ENCODE measurements at places on chromosomes 1 and 21.

DNA sequence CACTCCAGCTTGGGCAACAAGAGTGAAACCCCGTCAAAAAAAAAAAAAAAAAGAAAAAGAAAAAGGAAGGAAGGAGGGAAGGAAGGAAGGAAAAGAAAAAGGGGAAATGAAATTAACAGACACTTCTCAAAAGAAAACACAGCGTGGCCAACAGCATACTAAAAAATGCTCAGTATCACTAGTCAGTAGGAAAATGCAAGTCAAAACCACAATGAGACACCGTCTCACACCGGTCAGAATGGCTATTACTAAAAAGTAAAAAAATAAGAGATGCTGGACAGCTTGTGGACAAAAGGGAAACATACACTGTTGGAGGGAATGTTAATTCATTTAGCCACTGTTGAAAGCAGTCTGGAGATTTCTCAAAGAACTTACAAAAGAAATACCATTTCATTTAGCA, 369.5 kb upstream of the BRINP3 start:
- no peak for DNase-seq

GRCh38 chr1:51715369-51715768, 98.5 kb downstream of the OSBPL9 start:
- DNase-seq = no peak

- DNase-seq = no peak
Observed at GRCh38 chr1:47934243-47934805, 62.9 kb downstream of the TRABD2B start.

- DNase-seq = peak; percentile 84
Observed at GRCh38 chr21:33196941-33197374, 32.8 kb upstream of the IFNAR2 start.

DNA sequence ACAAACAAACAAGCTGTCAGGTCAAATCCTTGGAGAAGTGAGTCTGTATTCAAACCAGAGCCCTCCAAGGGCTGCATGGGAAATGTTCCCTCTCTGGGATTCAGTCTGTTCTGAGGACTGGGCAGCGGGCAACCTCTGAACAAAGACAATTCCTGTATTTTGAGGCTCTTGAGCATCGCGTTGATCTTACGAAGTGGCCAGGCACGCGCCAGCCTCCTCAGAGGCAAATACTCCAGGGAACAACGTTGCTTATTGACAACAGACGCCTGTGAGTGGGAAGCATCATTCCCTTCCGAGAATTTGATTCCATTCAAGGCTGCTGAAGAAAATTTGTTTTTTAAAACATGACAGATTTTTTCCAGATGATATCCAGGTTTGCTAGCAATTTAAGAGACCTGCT, 20.0 kb upstream of the TACSTD2 start:
- DNase-seq = no peak

- no peak for DNase-seq
Observed at GRCh38 chr1:40980453-40981121, 1.1 kb downstream of the CTPS1 start.

- peak; percentile 67 for DNase-seq
Observed at GRCh38 chr1:53959664-53960250, 13.6 kb downstream of the LRRC42 start.

- DNase-seq = no peak
Observed at GRCh38 chr1:240649733-240650721, 38.1 kb upstream of the GREM2 start.

DNA sequence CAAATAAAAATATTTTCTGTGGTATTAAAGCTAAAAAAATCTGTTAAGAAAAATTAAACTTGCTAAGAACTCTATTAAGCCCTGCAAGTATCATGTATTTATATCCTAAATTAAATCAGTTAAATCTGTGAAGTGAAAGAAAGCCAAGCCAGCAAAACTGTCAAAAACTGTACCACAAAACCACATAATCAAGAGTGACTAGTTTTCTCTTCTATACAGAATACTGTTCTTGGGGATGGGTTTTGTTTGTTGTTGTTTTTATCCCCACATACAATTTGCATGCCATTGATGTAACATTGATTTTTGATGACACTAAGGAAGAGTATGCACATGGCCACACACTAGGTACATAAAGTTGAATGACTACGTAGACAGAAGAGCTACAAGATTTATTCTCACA, 20.4 kb downstream of the DPH5 start:
- DNase-seq = no peak

- DNase-seq = no peak
Observed at GRCh38 chr1:225886159-225887029, 2.6 kb downstream of the LEFTY1 start.

DNA sequence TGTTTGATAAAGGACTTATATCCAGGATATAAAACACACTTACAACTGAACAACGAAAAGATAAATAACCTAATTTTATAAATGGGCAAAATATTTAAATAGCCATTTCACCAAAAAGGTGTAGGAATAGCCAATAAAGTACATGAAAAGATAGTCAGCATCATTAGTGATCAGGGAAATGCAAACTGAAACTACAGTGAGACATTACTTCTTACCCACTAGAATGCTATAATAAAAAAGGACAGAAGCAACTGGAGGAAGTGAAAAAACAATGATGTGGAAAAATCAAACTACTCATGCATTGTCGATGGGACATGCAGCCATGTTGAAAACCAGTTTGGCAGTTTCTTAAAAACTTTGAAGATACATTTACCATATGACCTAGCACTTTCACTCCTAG, 43.4 kb upstream of the HSD3B1 start:
- DNase-seq = no peak

DNA sequence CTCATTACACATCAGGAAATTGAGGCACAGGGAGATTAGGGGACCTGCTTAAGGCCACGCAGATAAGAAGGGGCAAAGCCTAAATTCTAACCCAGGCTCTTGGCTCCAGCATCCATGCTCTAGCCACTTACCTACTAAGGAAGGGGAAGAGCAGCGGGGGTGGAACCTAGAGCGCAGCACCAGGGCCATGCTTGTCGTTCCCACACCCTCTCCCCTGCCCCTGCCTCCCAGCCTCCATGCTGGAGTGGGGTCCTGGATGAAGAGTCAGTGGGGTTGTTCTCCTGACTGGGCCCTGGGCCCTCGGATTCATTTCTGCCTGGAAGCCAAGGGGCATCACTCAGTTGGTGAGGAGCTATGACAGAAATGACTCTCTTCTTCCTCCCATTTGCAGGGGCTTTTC, 133.3 kb downstream of the FOXD2 start:
- no peak for DNase-seq

GRCh38 chr21:45073301-45074047, 906 bp upstream of the ADARB1 start:
- no peak for DNase-seq

GRCh38 chr1:173532237-173532636, 55.1 kb downstream of the PRDX6 start:
- no peak for DNase-seq

GRCh38 chr1:38360807-38361206, 314.2 kb upstream of the POU3F1 start:
- no peak for DNase-seq

GRCh38 chr1:77228836-77229235, 9.6 kb upstream of the PIGK start:
- no peak for DNase-seq

DNA sequence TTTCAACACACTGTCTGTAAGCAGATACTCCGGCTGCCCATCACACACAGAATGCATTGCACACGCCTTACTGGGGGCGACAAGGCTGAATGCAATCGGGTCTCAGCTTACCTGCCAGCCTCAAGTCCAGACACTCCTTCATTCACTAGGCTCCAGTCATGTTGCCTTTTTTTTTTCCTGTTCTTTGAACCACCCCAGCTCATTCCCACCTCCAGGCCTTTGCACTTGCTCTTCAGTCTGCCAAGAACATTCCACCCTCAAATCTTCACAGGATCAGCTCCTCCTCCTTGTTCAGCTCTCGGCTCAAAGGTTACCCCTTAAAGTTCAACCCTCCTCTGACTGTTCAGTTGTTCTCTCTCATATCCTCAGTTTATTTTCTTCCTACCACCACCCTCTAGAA, 181.9 kb upstream of the ESRRG start:
- no peak for DNase-seq

- DNase-seq = no peak
Observed at GRCh38 chr1:41613689-41614574, 129.4 kb upstream of the EDN2 start.

GRCh38 chr1:116150368-116150767, 39.2 kb downstream of the MAB21L3 start:
- no peak for DNase-seq

DNA sequence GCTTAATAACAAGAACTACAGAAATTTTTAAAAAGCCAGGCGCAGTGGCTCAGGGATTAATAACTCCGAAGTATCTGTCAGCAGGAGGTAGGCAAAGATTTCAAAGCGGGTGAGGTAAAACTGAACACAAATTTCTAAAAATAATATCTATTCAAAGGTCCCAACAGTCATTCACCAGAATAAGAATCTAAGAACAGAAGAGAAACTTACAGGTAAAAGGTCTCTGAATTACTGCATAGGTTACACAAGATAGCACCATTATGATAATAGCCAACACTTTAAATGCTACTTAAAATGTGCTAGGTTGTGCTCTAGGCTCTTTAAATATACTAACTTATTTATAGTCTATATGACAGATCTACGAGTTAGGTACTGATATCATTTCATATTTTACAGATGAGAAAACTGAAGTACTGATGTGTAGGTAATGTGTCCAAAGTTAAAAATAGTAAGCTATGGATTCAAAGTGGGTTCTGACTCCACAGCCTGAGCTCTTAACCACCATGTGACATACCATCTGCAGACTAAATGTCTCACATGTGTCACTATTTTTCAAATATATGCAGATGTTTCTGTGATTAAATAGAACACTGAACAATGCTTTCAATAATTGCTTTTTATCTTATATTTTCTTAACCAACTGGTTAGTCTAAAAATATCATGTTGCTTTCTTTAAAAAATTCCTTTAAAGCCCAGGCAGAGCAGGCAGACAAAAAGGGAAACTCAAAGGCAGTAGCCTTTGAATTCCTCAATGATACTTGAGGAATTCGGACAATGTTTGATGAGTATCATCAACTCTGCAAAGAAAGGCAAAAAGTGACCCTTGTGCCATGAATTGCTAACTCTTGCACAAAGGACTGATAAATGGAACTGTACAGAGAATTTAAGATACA, 80.5 kb upstream of the TTC39A start:
- no peak for DNase-seq

- DNase-seq = no peak
Observed at GRCh38 chr1:21763694-21764419, 19.1 kb downstream of the USP48 start.

GRCh38 chr1:204437796-204438570, 26.4 kb upstream of the PPP1R15B start:
- no peak for DNase-seq

- no peak for DNase-seq
Observed at GRCh38 chr21:14675774-14676530, 129.8 kb upstream of the SAMSN1 start.

DNA sequence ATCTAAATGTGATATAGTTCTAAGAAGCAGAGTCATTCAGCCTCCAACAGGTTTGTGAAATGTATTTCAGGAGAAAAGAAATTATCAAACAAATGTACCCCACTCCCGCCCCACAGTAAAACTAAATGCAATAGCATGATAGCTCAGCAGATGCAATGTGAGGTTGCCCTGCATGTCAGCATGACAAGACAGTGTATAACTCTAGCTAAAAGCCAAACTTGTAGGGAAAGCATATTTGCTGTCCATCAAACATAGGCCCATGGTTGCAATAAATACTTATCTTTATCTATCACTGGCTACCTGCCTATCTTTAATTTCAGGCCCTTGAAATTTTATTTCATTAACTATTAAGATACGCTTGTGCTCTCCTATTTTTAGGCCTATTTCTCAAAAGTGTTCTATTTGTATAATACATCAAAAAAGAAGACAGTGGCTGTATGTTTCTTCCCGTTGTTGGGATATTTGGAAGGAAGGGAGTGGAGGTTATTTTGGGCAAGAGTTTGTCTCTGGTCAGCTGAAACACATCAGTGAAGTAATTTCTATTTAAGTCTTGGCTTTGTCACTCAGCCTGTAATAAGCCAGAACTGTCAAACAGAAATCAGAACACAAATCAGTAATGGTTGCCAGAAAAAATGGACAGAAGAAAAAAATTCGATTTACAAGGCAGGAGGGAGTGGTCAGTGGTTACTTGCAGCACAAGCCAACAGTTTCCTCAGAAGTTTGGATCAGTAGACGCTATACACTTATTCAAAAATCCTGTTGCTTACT, 307.4 kb upstream of the ADGRL2 start:
- no peak for DNase-seq

DNA sequence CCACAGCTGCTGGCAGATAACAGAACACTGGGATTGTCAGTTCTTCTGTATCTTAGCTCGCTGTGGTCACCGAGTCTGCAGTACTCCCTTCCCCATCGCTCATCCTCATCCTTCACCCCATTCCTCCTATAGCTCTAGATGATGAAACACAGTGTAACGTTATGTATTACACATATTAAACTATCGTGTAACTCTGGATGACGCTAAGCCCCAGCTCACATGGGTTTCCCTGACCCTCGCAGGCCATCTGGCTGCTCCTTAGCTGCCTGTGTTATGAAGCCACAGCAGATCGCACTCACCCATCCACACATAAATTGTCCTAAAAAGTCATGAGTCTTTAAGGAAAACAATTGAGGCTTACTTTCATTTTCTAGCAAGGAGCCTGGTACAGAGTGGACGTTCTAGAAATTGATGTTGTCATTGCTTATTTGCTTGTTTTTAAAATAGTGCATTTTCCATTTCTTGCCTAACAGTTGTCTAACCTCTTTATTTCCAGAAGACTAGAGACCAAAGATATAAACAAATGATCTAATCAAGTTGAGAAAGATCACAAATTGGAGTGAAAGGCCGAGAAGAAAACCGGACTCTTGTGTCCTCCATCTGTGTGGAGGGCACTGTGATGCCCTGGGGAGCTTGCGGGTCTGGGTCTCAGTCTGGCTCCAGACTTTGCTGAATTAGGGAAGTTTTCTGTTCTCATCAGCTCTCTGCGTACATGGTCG, 24.3 kb upstream of the PCP4 start:
- DNase-seq = no peak

DNA sequence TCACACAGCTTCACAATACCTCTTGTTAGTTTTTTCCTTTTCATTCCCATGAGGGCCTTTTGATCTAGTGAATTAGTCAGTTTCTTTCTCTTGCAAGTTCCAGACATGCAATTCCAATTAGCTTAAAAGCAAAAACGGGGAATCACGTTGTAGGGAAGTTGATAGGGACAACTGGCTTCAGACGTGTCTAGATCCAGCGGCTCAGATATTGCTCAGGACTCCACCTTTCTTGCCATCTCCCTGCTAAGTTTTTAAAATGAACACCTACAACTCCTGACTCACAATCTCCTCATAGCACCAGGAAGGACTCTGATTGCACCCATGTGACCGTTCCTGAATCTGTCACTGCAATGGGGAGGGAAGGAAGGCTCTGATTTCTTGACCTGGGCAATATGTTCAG, 63.8 kb upstream of the ARHGAP29 start:
- no peak for DNase-seq

GRCh38 chr1:233290396-233291034, 5.0 kb downstream of the PCNX2 start:
- DNase-seq = no peak

- DNase-seq = peak; percentile 45
Observed at GRCh38 chr1:65063025-65063424, 85.0 kb upstream of the AK4 start.

GRCh38 chr1:53442299-53442698, 16.9 kb upstream of the DMRTB1 start:
- DNase-seq = no peak
